Hematopoietic multipotent progenitor cell (in vitro differentiated cells): ENCODE measurements at places on chromosomes 2 and 18. TPM values are rescaled to one million over a fixed set of nuclear protein-coding genes. Genes with fewer than 3 reads are reported as not detected.
A peak's percentile ranks its signal among the peaks of the same experiment; 100 is the strongest.

DNA sequence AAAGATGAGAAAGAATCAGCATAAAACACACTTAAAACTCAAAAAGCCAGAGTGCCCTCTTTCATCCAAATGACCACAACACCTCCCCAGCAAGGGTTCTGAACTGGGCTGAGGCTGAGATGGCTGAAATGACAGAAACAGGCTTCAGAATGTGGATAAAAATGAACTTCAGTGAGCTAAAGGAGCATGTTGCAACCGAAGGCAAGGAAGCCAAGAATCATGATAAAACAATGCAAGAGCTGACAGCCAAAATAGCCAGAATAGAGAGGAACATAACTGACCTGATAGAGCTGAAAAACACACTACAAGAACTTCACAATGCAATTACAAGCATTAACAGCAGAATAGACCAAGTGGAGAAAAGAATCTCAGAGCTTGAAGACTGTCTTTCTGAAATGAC lies 12.2 kb upstream of the PSMA8 start:
- no peak for DNase-seq

DNA sequence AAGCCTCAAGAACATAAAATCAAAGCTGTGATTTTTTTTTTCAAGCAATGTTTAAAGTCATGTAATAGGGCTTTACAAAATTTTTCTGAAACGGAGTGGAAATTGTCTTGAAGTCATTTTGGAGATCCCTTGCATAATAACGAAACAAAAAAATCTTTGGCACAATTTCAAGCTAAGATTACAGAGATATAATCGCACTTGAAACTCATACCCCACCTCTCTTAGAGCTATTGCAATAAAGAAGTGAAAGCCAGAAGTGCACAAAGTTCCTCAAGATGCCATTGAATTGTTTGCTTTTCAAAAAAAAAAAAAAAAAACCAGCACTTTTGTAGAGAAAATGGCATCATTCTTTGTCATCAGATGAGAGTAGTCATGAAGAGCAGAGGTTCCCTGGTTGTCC lies 152.3 kb downstream of the PAX3 start:
- DNase-seq: no peak

DNA sequence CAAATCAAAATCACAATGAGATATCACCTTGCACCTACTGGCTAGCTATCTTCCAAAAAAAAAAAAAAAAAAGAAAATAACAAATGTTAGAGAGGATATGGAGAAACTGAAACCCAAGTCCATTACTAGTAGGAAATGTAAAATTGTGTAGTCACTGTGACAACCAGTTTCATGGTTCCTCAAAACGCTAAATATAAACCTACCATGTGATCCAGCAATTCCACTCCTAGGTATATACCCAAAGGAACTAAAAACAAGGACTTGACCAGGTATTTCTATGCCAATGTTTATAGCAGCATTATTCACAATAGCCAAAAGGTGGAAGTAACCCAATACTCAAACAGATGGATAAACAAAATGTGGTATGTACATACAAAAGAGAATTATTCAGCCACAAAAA lies 11.7 kb upstream of the SCRN3 start:
- peak; percentile 14 for DNase-seq

- no peak for DNase-seq
Observed at GRCh38 chr2:112065966-112066365, 10.9 kb downstream of the TMEM87B start.

GRCh38 chr18:66138642-66139041 lies 387.8 kb downstream of the CDH7 start:
- DNase-seq: no peak

DNA sequence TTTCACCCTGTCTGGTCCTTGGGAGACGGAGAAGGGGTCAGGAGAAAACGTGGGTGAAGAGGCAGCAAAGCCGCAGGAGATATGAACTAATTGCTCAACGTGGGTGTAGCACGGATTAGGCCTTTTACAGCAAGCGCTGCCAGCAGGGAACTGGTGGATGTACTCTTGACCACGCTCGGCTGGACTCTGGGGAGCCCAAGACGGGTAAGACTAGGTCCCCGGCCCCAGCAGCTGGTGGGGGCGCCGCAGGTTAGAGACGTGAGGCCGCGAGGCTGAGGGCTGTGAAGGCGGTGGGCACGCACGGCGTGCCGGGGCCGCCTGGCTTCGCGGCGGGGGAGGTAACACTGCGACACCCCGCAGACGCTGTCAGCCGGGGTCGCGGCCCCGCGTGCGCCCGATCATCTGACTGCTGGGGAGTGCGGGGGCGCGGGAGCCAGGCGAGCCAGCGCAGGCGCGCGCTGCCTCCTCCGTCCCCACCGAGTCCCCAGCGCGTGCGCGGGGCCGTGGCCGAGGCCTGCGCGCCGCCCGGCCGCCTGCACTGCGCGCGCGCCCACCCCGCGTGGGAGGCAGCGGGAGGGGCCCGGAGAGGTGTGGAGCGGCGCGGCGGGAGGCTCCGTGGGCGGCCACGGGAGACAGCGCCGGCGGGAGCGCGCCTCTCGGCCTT lies at the start of gene CLIP4:
Gene CLIP4 (plus strand): TSS at position 470 of the 664 bp plus-strand sequence. CDS start 5,974 bp downstream, outside the sequence.
- DNase-seq: peak; percentile 50

GRCh38 chr2:36223259-36223658 lies 132.3 kb upstream of the CRIM1 start:
- DNase-seq: no peak

DNA sequence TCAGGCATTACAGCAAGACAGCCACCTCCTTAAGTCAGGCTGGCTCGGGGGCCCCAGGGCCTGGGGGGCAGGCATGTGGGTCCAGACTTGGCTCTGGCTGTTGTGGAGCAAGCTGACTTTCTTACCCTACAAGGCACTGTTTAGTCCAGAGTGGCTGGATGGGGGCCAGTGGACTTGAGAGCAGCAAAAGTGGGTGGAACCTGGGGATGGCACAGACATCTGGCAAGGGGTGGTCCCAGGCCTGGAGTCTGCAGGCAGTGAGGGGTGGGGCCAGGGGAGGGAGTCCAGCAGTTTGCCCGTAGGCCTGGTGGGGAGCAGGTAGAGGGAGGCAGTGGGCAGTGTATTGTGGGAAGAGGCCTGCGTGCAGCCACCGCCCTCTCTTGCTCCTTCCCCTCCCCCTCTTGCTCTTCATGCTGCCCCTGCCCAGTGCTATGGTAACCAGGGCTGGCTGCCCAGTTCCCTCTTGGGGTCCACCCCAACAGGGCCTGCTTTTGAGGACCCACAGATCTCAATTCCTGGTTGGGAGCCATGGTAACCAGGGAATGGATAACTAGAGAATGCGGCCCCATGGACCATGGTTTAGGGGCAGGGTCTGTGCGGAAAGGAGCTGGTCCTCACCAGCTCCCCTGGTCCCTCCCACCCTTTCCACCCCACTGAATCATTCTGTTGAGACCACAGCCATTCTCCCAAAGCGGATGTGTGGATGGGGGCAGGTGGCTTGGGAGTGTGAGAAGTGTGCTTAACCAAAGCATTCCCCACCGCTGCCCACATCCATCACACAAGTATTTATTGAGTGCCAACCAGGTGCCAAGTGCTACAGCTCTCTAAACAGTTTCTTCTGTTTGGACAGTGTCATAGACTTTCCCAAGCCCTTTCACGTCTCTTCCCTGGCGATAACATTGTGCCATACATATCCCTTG lies 19.3 kb downstream of the SPEG start:
- DNase-seq: no peak

DNA sequence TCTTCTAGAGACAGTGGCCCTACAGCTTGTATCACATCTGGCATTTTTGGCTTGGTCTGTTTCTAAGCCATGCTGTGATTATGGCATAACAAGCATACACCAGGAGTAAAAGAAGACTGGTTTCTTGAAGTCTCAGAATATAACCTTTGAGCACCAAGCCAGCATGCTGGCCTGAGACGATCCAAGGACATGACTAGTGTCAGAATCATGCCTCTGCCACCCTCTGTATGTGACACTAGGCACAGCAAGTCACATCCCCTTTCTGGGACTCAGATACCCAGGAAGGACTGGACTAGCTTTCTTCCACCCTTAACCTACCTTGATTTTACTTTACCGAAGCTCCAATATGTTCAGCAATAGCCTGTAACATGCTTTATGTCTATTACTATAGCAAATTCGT lies 345.5 kb downstream of the SETBP1 start:
- DNase-seq: peak; percentile 8

DNA sequence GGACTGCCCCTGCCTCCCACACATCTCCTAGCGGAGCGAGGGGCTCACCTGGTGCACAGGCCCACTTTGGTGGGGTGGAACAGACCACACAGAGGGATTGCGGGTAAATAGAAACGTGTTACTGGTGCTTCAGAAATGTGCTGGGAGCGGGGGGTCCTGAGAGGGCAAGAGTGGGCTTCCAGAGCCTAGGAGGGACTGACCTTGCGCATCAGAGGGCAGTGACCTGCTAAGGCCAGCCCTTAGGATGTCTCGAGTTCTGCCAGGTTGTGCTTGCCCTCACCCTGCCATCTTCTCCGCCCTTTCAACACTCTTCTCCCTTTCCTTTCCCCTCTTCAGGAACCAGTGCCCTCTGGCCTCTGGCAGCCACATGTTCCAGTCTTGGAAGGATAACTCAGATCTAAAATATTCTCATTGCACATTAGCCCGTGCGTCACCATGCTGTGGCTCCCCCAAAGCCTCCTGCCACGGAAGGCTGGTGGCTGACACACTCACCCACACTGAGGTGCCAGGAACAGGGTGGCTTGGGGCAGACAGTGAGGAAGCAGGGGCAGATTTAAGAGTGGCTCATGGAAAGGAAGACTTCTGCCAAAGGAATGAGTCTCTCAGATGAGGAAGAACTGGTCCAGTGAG lies 89.6 kb downstream of the MCFD2 start:
- no peak for DNase-seq

DNA sequence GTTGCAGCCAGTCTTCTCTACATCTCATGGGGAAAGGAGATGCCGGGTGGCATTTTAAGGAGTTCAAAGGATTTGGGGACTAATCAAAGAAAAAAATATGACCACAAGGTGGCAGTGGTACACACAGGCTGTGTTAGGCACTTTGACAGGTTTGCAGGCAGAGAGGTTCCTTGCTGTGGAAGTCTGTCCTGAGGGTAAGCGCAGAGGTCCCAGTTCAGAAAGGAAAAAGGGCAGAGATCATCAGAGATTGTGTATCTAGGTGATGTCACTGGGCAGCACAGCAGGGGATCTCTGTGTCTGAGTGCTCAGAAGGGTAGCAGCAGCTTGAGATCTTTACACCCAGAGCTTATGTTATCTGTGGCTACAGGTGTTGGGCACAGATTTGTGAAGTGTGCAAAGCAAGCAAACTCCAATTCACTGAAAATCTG lies 231.4 kb downstream of the LRRTM1 start:
- peak; percentile 71 for DNase-seq

GRCh38 chr2:929011-929735 lies 21.5 kb upstream of the SNTG2 start:
- no peak for DNase-seq

GRCh38 chr18:52764316-52764715 lies 424.3 kb downstream of the DCC start:
- no peak for DNase-seq

DNA sequence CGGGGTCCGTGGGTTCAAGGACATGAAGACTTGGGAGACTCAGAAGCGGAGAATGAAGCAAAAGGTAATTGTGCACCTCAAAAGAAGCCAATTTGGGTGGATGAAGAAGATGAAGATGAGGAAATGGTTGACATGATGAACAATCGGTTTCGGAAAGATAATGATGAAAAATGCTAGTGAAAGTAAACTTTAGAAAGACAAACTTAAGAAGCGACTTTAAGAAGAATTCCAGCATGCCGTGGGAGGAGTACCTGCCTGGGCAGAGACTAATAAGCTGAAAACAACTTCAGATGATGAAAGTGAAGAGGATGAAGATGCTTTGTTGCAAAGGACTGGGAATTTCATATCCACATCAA lies 43.5 kb downstream of the PSTPIP2 start:
- DNase-seq: no peak

DNA sequence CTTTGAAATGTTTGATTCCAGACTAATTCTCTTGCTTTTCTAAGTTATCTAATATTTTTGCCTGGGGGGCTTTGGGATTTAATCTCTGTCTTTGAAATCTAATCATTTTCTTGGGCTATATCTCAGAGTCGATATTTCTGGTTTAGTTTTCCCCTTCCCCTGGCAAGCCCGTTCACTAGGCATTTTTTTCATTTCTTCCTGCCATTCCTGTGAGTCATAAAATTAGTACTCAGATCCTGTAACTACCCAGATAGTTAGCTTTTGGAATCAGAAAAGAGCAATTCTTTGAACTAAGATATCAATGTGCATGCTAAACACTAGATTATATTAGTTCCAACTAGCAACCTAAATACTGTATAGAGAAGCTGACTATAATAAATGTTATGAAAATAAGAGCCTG lies 29.4 kb upstream of the RNF149 start:
- no peak for DNase-seq

- no peak for DNase-seq
Observed at GRCh38 chr2:7028846-7029245, 111.6 kb downstream of the RNF144A start.

GRCh38 chr2:65025453-65026123 lies 30.6 kb upstream of the CEP68 start:
- peak; percentile 78 for DNase-seq

GRCh38 chr18:23521907-23522306 lies 18.6 kb downstream of the RMC1 start:
- DNase-seq: no peak

- no peak for DNase-seq
Observed at GRCh38 chr2:50720697-50721315, 311.1 kb downstream of the NRXN1 start.

DNA sequence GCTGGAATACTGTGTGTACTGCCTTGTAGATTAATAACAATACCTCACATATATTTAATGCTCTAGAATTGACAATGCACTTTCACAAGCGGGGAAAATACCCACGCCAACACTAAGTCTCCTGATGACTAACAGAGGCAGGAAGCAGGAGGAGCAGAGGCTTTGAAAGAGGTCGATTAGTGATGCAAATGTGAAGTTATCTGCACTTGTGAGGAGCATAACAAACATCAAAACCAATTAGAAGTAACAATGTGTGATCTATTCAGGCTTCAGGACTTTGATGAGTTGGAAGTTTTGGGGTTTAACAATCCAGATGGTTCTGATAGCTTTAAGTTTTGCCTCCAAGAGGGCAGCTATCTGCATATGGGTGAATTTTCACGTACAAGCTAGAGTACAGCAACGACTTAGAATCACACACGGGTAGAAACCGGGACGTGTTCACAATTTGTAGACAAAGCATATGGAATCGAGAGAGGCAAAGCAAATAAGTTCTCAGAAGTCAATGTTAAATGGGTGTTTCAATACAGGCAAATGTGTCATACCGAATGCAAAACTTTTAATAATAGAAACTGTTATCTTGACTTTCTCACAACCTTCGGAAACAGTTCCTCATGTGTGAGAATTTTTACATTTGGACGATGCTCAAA lies 114.5 kb downstream of the METTL8 start:
- DNase-seq: no peak

UPP2 gene
- not detected for total RNA-seq

CLEC4F gene
- not detected for total RNA-seq

EML6 gene
- total RNA-seq: 2.7 TPM

TSPYL6 gene
- total RNA-seq: under 0.01 TPM

KCNF1 gene
- total RNA-seq: under 0.01 TPM

IL18R1 gene
- total RNA-seq: 1.3 TPM

AQP4 gene
- total RNA-seq: not detected
